ENCODE measurements at places on chromosomes 5 and 9. TPM values are rescaled to one million over a fixed set of nuclear protein-coding genes. Genes with fewer than 3 reads are reported as not detected.

CTNNA1 gene
- 304 TPM for total RNA-seq

HTR4 gene
- 2.9 TPM for total RNA-seq

HTR1A gene
- not detected for total RNA-seq

SLC28A3 gene
- total RNA-seq: 10.3 TPM

SLC34A3 gene
- total RNA-seq: not detected

TLR4 gene
- total RNA-seq: 9.3 TPM

GRCh38 chr5:179270581-179271427 lies 74.5 kb downstream of the ADAMTS2 start:
- DNase-seq: peak; percentile 88

DNA sequence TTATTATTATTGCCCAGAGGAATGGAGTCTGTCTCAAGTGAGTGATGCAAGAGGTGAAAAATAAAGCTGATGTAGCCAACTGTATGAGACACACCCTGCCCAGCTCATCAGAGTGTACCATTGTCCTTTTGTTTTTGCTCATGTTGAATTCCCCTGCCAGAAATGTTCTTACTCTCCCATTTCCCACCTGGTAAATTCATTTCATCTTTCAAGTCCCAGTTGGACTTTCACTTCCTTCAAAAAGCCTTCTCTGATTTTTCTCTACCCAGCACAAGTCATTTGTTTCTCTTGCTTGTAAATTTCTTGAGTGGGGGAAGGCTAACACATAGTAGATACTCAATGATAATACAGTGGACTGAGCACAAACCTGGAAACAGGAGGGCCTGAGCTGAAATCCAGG lies 394.5 kb upstream of the ZNF462 start:
- no peak for DNase-seq

- no peak for DNase-seq
Measured at GRCh38 chr5:145044970-145045369, 790.2 kb downstream of the PRELID2 start.

GRCh38 chr5:113218906-113219517 lies 215.8 kb downstream of the TSSK1B start:
- DNase-seq: no peak

DNA sequence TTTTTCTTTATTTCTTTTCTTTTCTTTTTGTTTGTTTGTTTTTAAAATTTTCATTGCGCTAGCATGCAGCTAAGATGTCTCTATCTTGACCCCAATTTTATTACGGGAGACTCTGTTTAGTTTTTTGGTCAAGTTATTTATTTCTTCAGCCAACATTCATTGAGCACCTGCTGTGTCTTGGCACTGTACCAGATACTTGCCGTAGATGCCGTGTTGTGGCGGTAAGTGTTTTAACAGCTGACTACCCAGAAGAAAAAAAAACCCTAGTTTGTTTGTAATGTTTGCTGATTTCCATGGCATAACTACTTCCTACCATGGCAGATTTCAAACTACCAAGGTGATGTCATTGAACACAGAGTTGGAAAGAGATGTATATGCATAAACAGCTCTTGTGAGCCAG lies 65.0 kb downstream of the UGCG start:
- no peak for DNase-seq

DNA sequence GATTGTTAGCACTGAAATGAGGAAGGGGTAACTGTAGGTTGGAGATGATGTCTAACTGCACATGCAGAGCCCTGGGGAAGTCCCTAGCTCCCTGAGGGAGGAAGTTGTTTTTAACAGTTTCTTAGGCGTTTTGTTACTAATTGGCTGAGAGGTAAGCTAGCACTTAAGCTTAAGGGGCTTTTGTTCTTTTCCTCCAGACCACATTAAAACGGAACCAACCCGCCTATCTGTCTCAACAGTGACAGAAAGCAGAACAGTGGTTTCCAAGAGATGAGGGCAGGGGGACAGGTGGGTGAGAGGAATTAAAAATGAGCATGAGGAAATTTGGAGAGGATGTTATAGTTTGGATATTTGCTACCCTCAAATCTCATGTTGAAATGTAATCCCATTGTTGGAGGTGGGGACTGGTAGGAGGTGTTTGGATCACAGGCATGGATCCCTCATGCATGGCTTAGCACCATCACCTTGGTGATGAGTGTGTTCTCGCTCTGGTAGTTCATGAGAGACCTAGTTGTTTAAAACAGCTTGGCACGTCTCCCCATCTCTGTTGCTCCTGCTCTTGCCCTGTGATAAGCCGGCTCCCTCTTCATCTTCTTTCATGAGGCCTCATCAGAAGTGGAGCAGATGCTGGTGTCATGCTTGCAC lies 38.9 kb downstream of the LYRM7 start:
- no peak for DNase-seq

DNA sequence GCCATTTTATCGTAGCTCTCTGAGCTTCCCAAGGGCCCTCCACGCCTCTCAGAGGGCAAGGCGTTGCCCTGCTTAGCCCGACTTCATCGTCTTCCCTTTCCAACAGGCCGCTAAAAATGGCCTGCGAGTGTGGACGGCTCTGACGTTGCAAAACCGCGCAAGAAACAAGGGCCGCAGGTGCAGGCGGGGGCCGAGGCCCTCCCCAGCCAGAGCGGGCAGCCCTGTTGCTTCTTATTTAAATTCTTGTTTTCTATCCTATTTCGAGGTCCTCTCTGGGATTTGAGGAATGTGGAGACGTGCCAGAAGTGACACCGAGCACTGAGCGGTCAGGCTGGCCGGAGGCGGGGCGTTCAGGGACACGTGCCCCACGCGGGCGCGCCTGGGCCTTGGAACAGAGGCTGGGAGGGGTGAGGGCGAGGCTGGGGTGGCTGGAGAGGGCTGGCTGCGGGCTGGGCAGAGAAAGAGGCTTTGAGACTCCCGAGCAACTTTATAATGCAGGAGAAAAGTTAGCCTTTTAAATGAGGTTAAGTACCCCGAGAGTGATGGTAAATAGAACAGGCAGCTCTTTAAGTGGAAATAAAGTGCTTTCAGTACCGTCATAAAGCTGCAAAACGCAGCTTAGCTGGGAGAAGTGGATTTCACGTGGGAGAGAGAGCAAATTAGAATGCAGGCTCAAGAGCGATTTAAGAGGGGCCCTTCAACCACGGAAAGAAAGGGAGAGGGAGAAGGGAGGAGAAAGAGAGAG lies 243.6 kb downstream of the AUH start:
- DNase-seq: peak; percentile 90

GRCh38 chr5:90017239-90017638 lies 392.3 kb downstream of the CETN3 start:
- DNase-seq: no peak

DNA sequence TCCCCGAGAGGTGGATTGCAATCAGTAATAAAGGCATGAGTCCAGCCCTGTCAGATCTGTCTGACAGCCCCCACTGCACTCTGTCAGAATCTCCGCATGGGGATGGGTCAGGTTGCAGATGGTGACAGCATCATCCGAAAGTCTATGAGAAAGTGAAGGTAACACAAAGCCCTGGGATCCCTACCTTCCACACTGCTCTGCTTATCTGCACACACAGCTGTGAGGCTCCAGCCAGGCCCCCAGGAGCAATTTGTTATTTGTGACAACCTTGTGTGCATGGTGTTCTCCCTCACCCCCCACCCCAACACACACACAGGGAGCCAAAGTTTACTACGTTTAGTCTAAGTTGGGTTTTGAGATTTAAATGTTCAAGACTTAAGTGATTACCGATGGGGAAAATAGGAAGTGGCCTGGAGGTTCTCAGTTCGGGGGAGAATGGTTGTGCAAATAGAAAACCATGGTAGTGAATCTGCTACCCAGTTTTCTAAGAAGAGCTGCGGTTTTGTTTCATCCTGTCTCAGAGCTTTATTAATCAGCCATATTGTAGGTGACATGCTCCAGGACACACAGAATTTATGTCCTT lies 92.7 kb downstream of the SV2C start:
- DNase-seq: no peak

GRCh38 chr5:38167562-38167996 lies 90.8 kb upstream of the EGFLAM start:
- no peak for DNase-seq

DNA sequence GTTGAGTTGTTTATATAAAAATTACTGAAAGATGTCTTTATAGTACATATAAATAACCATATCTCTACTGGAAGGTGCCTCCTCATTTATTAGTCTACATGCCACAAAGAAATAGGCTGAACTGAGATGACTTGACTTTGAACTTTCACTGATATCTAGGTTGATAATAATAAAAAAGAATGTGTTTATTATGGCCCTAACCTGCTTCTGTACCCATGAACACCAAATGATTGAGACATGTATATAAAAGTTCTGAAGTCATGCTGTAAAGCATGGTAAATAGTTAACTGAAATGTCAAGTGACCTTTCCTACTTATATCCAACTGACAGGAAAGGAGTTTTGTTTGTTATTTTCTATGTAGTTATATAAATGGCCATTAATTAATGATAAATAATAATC lies 33.2 kb upstream of the GRAMD2B start:
- no peak for DNase-seq

- no peak for DNase-seq
Measured at GRCh38 chr5:57117596-57117995, 56.3 kb upstream of the GPBP1 start.

DNA sequence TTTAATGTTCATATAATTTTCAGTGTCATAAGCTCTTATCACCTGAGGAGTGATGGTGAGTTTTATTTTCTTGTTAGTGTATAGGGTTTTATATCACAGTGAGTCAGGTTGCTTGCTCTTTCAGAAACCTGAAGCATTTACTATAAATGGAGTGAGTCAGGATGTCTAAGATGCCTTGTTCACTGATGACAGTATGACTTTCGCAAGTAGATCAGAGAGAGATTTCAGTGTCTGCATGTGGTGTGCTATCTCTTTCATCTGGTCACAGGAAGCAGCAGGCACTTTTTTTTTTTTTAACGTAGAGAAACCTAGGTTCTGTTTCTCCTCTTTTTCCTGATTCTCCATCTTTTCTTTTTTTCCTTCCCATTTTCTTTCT lies 237.1 kb downstream of the DMRTA1 start:
- DNase-seq: no peak

- no peak for DNase-seq
Measured at GRCh38 chr9:82763656-82764055, 299.3 kb downstream of the RASEF start.

GRCh38 chr5:34970552-34970951 lies 41.2 kb downstream of the DNAJC21 start:
- DNase-seq: no peak

DNA sequence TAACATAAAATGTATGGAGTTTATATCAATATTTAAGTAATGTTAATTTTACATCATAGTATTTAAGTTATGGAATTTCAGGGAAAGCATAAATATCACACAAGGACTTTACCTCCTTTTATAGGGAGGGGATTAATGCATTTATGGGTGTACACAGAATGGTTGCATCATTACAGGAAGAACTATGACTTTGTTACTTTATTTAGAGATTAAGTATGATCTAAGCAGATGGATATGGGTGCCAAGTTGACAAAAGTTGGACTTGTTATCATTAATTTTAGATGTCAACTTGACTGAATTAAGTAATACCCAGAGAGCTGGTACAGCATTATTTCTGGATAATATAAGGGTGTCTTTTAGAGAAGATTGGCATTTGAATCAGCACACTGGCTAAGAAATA lies 160.5 kb upstream of the CDH10 start:
- no peak for DNase-seq

GRCh38 chr9:6702707-6703106 lies 55.1 kb upstream of the KDM4C start:
- DNase-seq: no peak

DNA sequence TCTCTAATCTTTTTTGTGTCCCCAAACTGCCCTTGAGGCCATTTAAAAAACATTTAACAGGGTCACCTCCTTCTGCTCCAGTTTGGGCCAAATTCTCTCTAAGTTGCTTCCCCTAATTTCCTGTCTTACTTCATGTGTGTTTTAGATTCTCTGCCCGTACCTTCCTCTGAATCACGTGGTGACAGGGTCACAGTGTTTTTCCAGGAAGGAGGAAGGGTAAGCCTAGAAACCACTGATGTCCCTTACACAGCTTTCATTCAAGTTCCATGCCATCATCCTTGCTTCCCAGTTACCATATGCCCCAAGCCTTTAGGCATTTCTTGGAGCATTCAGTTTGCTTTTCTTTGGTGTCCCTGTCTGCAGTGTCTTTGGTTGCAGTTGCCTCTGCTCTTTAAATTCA lies 42.4 kb upstream of the MACIR start:
- DNase-seq: no peak

DNA sequence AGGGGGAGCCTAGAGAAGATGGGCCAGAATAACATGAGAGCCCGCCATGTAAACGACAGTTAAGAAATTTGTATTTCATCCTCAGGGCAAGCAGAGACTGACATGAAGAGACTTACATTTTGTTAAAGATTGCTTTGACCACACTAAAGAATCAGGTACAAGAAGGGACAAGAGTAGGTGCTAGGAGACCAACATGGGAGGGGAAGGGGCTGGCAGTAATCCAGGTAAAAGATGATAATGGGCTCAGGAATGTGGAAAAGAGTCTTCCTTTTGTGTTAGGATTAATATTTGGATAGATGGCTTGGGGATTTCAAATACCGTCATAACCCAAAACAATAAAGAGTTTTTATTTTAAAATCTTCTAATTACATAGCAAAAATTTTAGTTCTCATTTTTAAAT lies 137.3 kb downstream of the ZNF462 start:
- no peak for DNase-seq

GRCh38 chr9:125189011-125189360 lies 617 bp downstream of the PPP6C start:
- DNase-seq: no peak

GRCh38 chr9:132896906-132897305 lies 18.2 kb downstream of the SPACA9 start:
- DNase-seq: no peak

- DNase-seq: no peak
Measured at GRCh38 chr9:14402583-14402982, 88.6 kb upstream of the NFIB start.

GRCh38 chr9:26412446-26412845 lies 480.2 kb downstream of the CAAP1 start:
- no peak for DNase-seq

GRCh38 chr5:109558364-109558763 lies 131.4 kb upstream of the MAN2A1 start:
- DNase-seq: no peak

- DNase-seq: no peak
Measured at GRCh38 chr5:154159343-154159742, 31.2 kb upstream of the GALNT10 start.

- no peak for DNase-seq
Measured at GRCh38 chr5:56938858-56939257, 13.1 kb downstream of the MIER3 start.

Data from vagina (tissue), 2 donors.